Naive thymus-derived CD8-positive, alpha-beta T cell (primary cell): ENCODE measurements at places on chromosomes 11 and 22.

DNA sequence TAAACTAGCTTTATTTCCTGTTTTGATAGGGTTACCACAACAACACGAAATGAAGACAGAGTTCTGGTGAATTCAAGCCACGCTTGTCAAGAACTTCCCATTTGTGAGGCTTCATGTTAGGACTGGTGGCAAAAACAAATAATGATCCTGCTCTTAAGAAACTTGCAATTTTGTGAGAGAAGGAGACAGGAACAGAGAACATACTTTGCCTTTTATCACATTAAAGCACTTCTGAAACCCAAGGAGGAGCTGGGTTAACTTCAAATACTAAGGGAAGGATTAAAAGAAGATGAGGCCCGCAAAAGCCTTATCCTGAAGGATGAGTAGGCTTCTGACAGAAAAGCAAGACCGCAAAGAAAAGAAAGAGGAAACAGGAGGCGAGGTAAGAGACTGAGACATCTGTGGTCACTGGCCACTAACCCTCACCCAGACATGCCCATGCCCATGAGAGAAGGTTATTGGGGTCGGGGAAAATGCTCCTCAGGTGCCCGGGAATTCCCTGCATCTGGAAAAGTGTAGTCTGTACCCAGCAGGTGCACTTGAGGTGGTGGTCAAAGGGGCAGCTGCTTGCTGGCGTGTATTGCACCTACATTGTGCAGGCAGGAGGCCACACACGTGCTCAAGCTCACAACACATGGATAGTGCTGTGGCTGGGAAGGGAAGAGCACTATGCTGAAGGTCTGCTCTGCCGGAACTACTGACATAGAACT, 50.5 kb downstream of the MAPK1 start:
- peak overlapping the region; percentile 96 for H3K27ac ChIP-seq
- peaks cover 34% of the 10 kb centered on the region for H3K4me1 ChIP-seq
- H3K36me3 ChIP-seq: peaks cover 8% of the 10 kb centered on the region

- no peaks in the 10 kb centered on the region for H3K4me1 ChIP-seq
- no peak for DNase-seq
- H3K4me3 ChIP-seq: no peak overlapping the region
Observed at GRCh38 chr22:27596133-27596870, 205.3 kb downstream of the MN1 start.

- DNase-seq: peak; percentile 20
- H3K27me3 ChIP-seq: no peaks in the 10 kb centered on the region
- no peaks in the 10 kb centered on the region for H3K36me3 ChIP-seq
- H3K27ac ChIP-seq: peak overlapping the region; percentile 90
- peak overlapping the region; percentile 79 for H3K4me3 ChIP-seq
- H3K4me1 ChIP-seq: peaks cover 62% of the 10 kb centered on the region
Observed at GRCh38 chr22:46069521-46070214, 80.7 kb upstream of the PPARA start.

DNA sequence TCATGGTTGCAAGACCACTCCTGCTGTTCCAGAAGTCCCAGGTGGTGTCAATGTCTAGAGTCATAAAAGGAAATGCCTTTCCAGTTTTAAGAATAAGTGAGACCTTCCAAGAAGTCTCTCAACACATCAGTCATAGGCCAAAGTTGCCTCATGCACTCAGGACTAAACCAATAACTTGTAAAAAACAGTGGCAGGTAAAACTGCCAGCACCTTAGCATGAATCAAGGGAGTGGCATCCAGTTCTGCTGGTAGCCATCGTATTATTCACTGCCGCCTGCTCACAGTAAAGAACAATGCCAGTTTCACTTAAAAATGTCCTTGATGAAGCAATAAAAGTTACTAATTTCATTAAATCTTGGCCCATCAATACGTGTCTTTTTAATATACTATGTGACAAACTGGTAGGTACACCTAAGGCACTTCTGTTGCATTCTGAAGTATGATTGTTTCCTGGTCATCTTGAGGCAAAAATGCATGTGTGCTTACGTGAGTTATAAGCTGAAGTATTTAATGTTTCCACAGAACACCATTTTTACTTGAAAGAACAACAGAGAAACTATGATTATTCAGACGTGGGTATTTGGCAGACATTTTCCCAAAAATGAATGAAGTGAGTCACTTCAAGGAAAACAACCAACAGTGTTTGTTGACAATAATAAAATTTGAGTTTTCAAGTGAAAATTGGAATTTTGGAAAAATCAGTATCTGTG, 125.2 kb upstream of the SNX19 start:
- H3K27me3 ChIP-seq: peaks cover 12% of the 10 kb centered on the region
- H3K4me1 ChIP-seq: no peaks in the 10 kb centered on the region
- no peak overlapping the region for H3K27ac ChIP-seq
- no peak for DNase-seq
- H3K4me3 ChIP-seq: no peak overlapping the region

DNA sequence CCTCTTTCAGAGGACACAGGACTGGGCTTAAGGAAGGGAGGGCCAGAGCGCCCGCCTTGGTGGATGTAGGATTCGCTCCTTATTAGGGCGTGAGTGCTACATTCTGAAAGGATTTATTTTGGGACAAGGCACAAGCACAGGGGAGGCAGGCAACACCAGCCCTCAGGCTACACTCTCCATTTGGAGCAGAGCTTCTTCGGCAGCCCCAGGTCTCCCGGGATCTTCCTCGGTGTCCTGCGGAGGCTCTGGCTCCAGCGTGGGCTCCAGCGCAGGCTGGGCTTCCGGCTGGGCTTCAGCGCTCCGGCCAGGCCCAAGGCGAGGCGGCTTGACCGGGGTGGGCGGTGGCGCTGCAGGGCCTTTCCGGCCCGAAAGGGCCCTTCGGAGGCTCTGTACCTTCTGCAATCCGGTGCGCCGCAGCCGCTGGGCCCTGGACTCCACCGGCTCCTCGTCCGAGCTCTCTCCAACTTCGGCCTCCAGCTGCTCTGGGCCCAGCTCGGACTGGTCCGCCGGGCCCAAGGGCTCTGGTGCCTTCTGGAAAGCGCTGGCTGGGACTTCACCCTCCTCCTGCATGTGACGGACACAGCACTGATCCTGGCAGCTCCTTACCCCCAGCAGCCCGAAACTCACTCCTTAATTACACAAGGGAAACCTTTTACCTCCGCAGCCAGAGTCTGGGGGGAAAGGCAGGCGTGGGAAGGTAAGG, 1.1 kb downstream of the CAVIN3 start:
- no peak for DNase-seq
- H3K4me3 ChIP-seq: peak overlapping the region; percentile 50

GRCh38 chr11:48063424-48063978, 83.1 kb downstream of the PTPRJ start:
- no peak overlapping the region for H3K4me3 ChIP-seq
- peaks cover 3% of the 10 kb centered on the region for H3K36me3 ChIP-seq
- no peak for DNase-seq
- peak overlapping the region; percentile 38 for H3K27ac ChIP-seq
- peaks cover 74% of the 10 kb centered on the region for H3K4me1 ChIP-seq

DNA sequence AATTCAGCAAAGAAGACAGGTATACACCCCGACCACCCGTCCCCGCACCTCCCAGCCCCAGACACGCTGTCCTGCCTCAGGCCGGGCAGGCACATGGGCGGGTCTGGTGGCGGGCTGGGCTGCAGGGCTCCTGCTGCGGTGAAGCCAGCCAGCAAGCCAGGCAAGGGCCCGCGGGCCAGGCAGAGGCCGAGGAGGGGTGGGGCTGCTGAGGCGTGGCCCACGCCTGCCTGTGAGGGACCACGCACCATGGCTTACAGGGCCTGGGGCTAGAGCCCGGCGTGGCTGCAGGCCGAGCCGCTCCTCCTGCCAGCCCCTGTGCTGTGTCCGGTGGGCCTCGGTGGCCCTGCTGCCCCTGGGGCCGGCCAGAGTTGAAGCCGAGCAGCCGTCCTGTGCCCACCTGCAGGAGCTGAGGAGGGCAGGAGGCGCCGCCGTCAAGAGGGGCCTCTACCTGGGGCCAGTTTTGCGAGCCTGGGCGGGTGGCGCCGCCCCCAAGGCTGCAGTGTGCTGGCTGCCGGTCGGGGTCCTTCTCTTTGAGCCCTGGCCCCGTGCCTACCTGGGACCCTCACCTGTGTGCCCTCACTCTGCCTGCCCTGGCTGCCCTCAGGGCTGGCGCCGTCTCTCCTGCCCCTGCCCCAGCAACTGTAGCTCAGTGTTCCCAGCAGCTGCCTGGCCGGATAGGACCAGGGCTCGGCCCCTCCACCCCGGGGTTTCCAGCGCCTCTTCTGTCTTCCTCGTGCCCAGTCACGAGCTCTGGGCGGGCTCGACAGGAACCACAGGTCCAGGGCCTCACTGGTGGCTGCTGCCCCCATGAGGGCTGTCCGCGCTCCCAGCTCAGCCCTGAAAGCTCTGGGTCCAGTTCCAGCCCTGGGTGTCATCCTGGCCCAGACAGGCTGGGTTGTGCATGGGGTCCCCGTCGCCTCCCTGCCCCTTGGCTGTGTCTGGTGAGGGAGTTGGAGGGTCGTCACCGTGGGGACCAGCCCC, 38.4 kb downstream of the MOB2 start:
- H3K36me3 ChIP-seq: no peaks in the 10 kb centered on the region
- H3K27ac ChIP-seq: no peak overlapping the region
- no peaks in the 10 kb centered on the region for H3K27me3 ChIP-seq

- no peak for DNase-seq
- H3K36me3 ChIP-seq: no peaks in the 10 kb centered on the region
- no peak overlapping the region for H3K27ac ChIP-seq
- H3K4me1 ChIP-seq: no peaks in the 10 kb centered on the region
- no peak overlapping the region for H3K4me3 ChIP-seq
- no peaks in the 10 kb centered on the region for H3K27me3 ChIP-seq
Observed at GRCh38 chr22:32555581-32555980, 81.0 kb downstream of the FBXO7 start.

GRCh38 chr11:76148231-76148630, 58.1 kb downstream of the WNT11 start:
- no peaks in the 10 kb centered on the region for H3K36me3 ChIP-seq
- H3K27me3 ChIP-seq: peaks cover 1% of the 10 kb centered on the region
- no peak overlapping the region for H3K27ac ChIP-seq

GRCh38 chr11:129230006-129230405, 37.9 kb upstream of the ARHGAP32 start:
- H3K27me3 ChIP-seq: no peaks in the 10 kb centered on the region
- peak; percentile 4 for DNase-seq
- H3K36me3 ChIP-seq: peaks cover 13% of the 10 kb centered on the region
- no peaks in the 10 kb centered on the region for H3K4me1 ChIP-seq
- H3K4me3 ChIP-seq: no peak overlapping the region
- H3K27ac ChIP-seq: no peak overlapping the region

GRCh38 chr11:8767466-8768142, 85.0 kb downstream of the RPL27A start:
- no peak for DNase-seq
- H3K27ac ChIP-seq: no peak overlapping the region
- no peak overlapping the region for H3K4me3 ChIP-seq

- no peak overlapping the region for H3K27ac ChIP-seq
- no peaks in the 10 kb centered on the region for H3K4me1 ChIP-seq
- H3K4me3 ChIP-seq: no peak overlapping the region
- DNase-seq: no peak
- no peaks in the 10 kb centered on the region for H3K36me3 ChIP-seq
- H3K27me3 ChIP-seq: no peaks in the 10 kb centered on the region
Observed at GRCh38 chr22:33362702-33363101, 304.5 kb upstream of the SYN3 start.
